ENCODE measurements at places on chromosomes 5 and 9. TPM values are rescaled to one million over a fixed set of nuclear protein-coding genes. Genes with fewer than 3 reads are reported as not detected.

Gene HBEGF
- 6.2 TPM for total RNA-seq

DNA sequence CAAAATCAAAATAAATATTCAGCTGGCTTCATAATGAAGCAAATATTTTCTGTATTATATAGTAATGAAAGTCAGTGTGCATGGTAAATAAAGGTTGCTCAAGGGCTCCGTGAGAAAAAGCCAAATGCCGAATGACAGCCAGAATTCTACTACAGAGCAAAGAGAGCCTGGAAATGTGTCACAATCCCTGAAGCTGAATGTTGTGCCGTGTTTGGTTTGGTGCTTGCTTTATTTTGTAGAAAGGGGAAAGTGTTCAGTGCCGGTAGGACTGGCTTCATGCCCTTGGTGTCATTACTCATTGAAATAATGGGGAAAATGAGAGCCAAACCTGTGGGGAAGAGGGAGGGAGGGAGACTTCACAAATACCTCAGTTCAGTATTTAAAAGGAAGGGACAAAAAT is 26.8 kb upstream of the ADAMTSL1 start:
- DNase-seq = no peak

GRCh38 chr9:129040113-129040643 is 3.8 kb downstream of the MIGA2 start:
- DNase-seq = no peak

DNA sequence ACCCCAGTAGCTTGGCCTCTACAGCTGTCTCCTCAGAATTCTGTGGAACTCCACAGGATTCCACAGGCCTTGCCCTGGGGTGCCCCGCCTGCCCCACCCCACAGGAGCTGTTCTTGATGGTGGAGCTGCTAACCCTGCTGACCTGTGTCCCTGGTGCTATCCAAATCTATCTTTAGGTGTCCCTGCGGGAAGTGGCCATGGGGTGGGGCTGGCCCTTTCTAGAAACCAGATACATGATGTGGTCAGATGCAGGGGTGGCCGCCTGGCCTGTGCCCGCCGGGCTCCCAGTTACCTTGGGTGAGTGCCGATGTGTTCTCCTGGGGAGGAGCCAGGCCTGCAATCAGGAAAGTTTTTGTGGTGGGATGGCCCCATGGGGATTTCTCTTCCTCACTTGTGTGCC is 34.2 kb downstream of the WNK2 start:
- DNase-seq = no peak

DNA sequence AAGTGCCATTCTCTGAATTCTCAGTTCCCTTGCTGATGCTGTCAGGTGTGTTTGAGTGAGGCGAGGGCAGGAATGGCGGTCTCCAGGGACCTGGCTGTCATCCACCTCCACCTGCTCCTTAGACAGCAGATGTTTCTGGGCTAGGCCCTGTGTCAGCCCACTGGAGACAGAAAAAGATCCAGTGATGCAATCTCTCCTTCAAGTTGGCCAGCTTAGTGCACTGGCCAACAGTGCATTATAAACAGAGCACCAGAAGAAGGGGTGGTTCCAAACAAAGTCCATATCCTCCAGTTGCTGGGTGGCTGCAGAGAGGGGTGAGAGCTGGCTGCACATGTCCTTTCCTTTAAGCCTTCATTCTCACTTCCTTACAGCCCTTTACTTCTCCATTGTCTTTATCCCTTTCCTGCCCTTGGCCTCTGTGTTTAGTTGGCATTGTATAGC is 26.5 kb downstream of the NANS start:
- DNase-seq = no peak

- DNase-seq = peak; percentile 38
These were observed 370.6 kb downstream of the DMRTA1 start for GRCh38 chr9:22817181-22817580.

- no peak for DNase-seq
These were observed 1967.0 kb upstream of the CDH9 start for GRCh38 chr5:29005386-29005785.

All from HFFc6 (cell line).